Stimulated activated CD8-positive, alpha-beta memory T cell treated with anti-CD3 and anti-CD28 coated beads, Interleukin-4, amount 100 ng/mL, for 1 hour (primary cell): ENCODE measurements at places on chromosomes 12 and 14.

GRCh38 chr14:35480119-35480769 lies 53.7 kb upstream of the INSM2 start:
- no peak for DNase-seq

DNA sequence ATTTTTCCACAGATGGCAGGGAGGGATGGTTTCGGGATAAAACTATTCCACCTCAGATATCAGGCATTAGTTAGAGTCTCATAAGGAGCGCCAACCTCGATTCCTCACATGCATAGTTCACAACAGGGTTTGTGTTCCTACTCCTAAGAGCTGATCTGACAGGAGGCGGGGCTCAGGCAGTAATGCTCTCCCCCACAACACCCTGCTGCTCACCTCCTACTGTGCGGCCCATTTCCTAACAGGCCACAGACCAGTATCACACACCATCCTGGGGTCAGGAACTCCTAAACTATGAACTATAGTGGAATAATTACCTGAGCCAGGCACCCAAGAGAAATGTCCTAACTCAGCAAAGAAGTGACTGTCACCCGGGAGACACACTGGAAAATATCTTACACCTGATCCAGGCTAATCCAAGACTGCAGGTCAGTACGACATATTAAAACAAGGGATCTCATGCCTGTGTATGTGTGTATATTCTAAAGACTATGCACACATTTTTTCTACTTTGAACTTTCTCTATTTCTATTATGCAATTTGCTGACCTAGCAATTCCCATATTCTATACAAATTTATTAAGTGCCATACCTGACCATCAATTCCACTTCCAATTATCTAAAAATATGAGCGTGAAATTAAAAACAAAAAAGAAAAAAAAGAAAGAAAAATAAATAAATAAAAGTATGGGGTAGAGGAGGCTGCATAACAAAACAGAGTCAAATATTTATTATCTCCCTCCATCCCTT lies 4.7 kb downstream of the NAA25 start:
- DNase-seq, result no peak

DNA sequence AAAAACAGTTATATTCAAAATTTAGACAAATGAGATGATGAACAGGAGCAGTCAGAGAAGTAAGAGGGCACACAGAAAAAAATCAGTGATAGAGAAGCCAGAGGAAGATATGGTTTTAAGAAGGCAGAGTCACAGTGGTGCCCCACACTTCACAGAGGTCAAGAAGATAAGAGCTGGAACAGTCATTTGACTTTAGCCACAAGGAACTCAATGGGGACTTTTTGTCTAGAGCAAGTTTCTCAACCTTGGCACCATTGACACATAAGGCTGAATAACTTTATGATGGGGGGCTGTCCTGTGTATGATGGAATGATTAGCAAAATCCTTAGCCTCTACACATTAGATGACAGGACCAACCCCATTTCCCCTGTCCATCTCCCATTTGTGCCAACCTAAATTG lies 172.8 kb upstream of the PLEKHG7 start:
- no peak for DNase-seq

- DNase-seq, result no peak
These were observed 2.5 kb upstream of the SNX6 start for GRCh38 chr14:34632411-34632978.

DNA sequence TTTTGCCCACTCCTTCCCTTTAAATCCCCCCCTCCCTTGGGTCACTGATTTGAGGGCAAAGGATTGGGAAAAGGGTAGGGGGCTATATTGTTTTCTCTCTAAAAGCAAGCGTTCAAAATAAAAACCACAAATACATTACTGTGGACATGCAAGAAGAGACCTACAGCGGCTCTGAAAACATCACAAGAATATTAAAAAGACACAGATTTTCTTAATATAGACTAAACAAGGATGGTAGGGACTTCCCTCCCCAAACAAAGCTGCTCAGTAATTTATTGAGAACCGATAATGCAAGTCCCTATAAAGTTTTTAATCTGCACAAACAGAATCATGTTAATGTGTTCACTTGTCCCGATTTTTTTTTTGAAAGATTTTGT lies 12.9 kb downstream of the TBX3 start:
- DNase-seq, result no peak

DNA sequence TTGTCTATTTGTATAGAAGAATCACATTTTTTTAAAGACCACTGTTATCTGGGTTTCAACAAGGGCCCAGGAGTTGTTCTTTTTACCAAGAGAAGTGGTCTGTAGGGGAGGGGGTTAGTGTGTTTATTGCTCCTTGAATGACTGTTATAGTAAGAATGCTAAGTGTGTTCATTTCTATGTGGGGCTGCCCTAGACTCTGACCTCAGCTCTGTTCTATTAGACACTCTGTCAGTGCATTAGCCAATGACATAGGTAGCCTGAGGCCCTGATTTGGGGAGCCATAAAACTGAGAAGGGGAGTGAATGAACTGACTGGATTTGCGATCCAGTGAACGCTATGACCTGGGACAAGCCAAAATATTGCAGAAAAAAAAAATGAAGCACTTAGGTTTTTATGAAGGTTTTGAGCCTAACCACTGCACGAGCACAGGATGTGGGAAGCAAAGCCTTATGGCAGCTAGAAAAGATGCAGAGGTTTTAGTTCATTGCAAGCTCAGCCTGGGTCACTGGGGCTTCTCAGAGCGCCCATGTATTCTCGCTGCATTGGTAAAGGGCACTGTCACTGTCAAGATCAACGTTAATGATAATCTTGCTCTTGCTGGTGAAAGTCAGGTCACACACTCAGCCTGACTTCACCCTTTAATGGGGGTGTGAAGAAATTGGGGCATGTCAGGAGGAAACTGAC lies 63.8 kb downstream of the PRKCH start:
- DNase-seq, result no peak

DNA sequence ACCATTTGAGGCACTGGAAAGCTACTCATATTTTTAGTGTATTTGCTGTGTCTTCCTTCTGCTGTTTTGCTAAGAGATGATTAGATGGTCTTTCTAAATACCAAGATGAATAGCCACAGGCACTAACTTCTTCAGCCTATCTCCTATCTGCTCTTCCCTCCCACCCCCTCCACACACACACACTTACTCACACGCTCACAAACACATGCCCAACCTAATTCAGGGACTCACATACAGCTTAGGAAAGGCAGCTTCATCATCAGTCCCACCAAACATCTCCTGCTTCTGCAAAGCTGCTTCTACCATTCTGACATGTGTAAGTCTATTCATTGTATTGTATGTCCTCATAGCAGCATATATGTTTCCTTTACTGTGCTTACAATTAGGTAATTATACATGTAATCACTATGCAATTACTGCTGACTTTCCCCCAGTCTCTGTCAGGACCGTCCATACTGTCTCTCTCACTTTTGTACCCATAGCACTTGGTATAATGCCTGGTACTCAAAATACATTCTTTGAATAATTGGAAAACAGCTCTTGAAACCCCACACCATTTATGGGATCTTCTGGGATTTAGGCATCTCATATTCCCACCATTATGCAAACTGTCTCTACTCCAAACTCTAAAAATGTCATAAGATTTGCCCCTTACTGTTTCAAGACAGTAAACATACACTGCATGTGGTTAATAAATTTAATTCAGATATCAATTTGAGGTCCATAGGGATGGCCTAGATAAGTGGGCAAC lies 83.3 kb upstream of the HIF1A start:
- no peak for DNase-seq

GRCh38 chr12:53560351-53560750 lies 53.1 kb upstream of the NPFF start:
- DNase-seq, result no peak

DNA sequence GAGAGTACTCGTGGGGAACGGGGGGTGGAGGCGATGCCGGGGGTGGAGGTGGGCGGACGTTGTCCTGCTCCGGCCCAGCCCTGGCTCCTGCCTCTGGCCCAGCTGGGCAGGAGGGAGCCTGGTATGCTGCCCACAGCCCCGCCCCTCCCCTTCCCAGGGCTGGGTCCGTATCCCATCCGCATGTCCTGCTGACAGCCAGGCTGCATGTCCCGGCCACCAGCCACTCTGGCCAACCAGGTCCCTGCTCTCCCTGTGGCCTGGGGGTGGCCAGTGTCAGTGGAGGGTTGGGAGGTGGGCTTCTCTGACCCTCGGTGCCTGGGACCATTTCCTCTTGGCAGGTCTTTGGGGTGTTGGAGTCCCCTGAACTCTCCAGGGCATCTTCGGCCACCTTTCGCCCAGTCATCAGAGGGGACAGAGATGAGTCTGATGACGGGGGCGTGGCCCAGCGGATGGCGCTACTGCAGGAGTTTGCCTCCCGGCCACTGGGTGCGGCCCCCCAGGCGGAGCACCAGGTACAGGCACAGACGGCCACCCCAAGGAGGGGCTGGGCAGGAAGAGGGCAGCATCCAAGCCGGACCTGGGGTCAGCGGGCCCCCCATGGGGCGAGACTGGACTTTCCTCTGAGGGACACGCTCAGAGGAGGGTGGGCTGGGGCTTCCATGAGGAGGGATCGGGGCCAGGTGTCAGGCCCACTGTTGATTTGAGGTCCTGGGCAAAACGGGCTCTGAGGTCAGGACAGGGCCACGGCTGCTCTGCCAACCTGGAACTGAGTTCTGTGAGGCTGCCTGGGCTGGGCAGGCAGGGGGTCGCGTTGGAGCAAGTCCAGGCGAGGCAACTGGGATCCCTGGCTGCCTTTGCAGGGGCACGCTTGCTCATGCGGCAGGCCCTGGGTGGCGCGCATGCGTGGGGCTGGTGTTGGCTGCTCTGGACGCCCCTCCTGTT lies 20.2 kb downstream of the CEP170B start:
- DNase-seq, result no peak

GRCh38 chr12:30928356-30929244 lies 2.1 kb downstream of the TSPAN11 start:
- no peak for DNase-seq
